Mesenteric fat pad (tissue), 1 donor: ENCODE measurements at places on chromosomes 16 and 17. TPM values are rescaled to one million over a fixed set of nuclear protein-coding genes. Genes with fewer than 3 reads are reported as not detected.

DNA sequence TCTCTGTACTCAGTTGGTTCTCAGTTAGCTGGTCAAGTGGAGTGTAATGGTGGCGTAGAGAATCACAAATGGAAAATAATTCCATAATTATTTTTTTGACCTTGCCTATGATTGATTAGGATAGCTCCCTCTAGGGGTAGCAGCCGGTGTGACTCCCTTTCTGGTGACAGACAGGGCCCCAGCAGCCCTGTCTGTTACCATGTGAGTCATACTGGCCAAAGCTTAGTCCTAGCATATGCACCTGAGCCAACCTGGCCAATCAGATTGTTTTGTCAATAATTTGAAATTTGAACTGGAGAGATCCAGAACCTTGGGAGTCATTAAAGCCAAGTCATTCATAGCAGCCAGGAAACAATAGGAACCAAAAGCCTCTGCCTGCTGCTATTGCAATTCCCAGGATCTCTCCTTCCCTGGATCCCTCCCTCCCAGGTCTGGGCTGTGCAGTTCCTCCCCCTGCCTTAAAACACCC lies 5.6 kb downstream of the PNPO start:
- no peak for DNase-seq

DNA sequence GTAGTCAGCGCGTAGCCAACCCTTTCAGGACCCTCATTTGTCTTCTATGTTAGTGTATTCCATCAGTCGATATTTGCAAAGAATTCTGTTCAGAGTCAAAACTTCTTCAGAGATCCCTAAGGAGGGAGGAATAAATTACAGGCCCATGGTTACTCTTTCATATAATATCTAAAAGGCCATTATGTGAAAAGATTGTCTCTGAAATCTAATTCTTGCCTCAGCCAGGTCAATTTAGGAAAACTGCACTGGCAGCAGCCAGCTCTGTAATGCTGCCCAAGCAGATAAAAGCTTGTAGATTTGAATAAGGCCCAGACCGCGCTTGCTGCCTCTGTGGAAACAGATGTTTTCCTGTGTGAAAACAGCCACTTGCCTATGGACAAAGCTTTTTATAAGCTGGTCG lies 379.8 kb downstream of the CNTNAP4 start:
- no peak for DNase-seq

GRCh38 chr17:54950116-54950515 lies 18.3 kb downstream of the COX11 start:
- DNase-seq: no peak

DNA sequence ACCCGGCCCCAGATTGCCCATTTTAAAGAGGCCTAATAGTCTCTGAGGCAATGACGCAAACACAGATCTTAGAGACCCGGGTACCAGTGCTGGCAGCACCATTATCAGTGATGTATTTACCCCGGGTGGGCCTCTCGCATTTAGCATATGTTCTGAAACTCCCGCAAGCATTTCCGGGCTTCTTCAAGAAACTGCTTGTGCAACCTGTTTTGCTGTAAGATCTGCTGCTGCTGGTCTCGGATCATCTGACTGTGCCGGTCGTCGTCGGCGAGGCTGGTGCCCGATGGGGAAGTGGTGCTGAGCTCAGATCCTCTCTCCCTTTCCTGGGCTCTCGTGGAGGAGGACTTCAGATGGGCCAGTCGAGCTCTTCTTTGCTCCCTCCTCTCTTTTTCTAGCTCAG lies 12.5 kb downstream of the CEP295NL start:
- DNase-seq: no peak

Gene XAF1
- 99.1 TPM for total RNA-seq
